ENCODE measurements at places on chromosomes 2 and 18.

DNA sequence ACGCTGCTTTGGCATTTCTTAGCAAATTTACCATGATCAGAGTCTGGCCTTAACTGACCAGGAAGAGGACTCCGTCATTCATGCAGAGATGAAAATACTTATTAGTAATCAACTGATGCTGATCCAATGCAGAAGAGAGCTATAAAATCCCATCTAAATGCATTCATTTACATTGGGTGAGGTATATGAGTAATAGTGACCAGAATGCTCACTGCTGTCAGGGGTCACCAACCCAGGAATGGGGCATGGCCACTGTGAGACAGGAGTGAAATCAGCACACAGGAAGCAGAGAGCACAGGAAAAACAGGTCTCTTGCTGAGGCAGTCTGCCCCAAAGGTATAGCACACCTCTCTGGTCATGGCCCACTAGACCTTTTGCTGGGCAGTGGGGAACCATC, 68.1 kb upstream of the TMEM247 start:
- DNase-seq: no peak

- DNase-seq: no peak
Observed at GRCh38 chr2:140344838-140345237, 1564.6 kb upstream of the NXPH2 start.

DNA sequence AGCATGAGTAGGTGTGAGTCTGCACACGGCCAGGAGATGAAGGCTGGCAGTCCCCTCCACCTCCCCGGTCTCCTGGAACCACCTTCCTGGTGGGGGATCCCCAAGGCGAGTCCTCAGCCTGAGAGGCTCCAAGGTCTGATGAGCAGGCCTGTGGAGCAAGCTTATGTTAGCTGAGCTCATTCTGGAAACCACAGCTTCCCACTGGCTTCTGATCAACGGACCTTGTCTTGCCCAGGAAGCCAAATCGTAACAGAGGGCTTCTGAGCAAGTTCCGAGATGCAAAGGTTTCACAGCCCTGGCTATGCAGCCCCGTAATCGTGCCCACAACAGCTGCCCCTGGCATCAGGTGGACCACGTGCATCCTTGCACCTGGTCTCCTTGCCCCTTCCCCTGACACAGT, 28.8 kb upstream of the GPR55 start:
- DNase-seq: no peak

GRCh38 chr2:99879481-99879880, 262.9 kb downstream of the AFF3 start:
- no peak for DNase-seq

DNA sequence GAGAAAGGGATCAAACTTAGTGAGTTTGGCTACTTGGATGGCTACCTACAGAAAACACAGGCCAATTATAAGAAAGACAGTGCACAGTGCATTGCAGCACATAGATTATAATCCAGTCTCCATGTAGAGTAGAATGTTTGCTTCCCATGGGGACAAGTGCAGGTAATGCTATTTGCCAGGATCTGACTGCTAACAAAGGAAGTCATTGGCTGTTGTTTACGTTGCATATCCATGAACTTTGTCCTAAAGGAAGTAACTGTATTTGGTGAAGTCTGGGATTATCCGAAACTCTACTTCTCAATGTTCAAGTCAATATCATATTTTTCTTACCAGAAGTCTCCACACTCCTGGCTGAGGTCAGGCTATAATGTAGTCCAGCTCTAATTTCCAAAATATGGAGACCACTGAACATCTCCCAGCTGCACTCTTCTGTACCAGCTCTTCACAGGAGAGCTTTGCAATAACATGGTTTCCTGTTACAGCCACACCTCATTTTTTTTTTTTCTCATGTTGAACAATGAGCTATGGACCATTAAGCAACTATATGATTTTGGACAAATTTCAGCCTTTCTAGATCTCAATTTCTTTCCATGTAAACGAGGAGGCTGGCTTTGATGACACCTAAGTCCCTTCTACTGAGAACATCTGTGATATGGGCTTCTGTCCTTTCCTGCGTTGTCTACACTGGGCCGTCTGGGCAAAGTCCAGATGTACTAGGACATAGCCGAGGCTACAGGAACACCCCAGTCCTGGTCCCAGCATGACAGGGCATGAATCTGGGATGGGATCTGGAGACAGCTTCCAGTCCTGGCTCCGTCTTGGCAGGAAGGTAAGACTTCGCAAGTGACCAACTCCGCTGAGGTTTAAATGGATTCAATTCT, 154.8 kb downstream of the LAMA1 start:
- DNase-seq: no peak

GRCh38 chr2:43019025-43019367, 207.4 kb downstream of the ZFP36L2 start:
- no peak for DNase-seq

DNA sequence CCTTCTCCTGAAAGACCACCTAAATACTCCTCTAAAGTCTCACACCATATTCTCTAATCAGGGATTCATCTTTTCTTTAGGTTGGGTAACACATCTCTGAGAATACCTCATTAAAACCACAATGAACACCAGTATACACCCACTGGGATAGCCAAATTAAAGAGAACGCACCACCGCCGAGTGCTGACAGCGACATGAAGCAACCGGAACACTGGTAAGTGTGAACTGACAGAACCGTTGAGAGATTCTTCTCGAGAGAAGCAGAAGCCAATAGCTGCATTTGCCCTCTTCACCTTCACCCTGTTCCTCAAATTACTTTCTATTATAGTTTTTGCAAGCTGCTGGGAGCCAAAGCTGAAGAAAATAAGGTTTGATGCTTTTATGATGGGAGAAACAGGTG, 318.5 kb downstream of the FBXO15 start:
- no peak for DNase-seq

- no peak for DNase-seq
Observed at GRCh38 chr2:239296020-239296932, 104.5 kb downstream of the HDAC4 start.

- DNase-seq: peak; percentile 80
Observed at GRCh38 chr2:84495539-84496146, 20.7 kb upstream of the DNAH6 start.

- DNase-seq: no peak
Observed at GRCh38 chr2:108970369-108970768, 18.7 kb downstream of the EDAR start.

DNA sequence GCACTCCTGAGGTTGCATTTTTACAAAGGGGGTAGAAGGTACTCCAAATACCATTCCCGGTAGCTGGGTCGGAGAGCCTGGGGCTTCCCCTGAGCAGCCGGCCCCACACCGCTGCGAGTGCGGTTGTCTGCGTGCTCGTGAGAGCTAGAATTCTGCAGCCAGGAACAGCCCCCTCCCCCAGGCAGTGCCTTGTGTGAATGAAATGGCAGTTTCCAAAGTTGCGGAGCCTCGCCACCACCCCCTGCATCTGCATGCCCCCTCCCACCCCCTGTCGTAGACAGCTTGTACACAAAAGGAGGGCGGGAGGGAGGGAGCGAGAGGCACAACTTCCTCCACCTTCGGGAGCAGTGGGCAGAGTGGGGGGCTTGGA, 1.1 kb downstream of the MYCN start:
- no peak for DNase-seq

DNA sequence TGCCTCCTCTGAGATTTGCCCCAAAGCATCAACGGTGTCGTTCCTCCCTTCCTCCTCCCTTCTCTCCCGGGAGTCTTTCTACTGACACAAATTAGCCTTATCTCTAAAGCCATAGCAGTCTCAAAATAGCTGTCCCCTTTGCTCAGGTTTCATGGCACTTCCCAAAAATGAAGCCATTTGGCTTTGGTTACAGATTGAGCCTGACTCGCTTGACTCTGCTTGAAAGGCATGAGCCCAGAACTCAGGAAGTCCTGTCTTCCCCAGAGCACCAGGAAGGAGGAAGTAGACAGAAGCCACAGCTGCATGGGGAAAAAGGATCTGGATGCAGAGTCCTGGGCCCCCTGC, 234.4 kb upstream of the RGPD4 start:
- DNase-seq: no peak

- DNase-seq: no peak
Observed at GRCh38 chr2:41621563-41621962, 426.3 kb upstream of the PKDCC start.

DNA sequence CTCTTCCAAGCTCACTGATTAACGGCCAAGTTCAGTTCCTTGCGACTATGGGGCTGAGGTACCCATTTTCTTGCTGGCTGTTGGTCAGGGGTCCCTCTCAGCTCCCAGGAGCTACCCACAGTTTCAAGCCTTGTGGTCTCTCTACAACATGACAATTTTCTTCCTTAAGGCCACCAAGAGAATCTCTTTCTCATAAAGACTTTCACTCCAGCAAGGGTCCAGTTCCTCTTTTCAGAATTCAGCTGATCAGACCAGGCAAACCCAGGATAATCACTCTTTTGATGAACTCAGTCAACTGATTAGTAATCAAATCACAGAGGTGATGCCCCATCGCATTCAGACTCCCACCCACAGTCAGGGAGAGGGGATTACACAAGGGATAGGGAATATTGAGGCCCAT, 129.7 kb downstream of the IRS1 start:
- no peak for DNase-seq

DNA sequence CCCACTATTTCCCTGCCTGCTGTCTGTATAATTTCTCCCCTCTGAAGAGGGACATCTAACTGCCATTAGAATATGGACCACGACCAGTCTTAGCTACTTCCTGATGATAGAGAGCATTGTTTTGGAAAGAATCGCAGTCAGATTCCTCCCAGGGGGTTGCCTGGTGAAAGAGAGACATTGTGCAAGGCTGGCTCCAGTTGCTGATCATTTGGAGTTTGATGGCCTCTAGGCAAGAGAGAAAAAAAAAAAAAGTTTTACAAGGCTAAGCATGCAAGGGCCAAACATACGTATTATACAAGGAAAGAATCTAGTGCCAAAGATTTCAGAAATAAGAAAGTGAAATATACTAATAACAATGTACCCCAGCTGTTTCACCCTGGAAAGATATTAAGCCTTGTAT, 182.2 kb downstream of the CMPK2 start:
- DNase-seq: no peak

DNA sequence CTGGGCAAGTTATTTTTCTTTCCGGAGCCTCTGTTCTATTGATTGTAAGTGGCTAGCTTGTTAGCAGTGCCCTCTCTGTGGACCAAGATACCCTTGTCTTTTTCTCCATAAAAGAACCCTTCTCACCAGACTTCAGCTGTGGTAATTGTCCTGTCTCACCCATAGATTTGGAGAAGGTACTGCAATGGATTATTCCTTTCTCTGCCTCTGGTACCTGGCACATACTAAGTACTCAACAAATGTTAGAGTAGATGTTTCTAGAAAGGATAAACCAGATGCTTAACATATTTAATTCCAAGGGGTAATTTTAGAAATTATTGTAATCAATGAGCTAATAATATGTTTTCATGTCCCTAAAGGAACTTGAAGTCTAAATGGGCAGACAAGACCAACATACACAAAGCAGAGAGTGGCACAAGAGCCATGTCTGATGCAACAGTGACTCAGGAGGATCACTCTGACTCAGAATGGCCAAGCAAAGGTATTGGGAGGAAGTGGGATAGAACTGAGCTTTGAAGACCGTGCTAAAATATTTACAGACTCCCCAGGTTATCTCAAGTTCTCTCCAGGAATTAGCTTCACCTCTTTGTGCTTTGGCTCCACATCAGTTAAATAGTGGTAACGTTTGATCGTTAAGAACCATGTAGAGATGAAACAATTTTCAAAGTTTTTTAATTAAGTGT, 129.7 kb upstream of the OSR1 start:
- DNase-seq: no peak

GRCh38 chr2:46171996-46172546, 125.1 kb upstream of the EPAS1 start:
- no peak for DNase-seq

- no peak for DNase-seq
Observed at GRCh38 chr18:57243624-57244179, 96.8 kb downstream of the BOD1L2 start.

DNA sequence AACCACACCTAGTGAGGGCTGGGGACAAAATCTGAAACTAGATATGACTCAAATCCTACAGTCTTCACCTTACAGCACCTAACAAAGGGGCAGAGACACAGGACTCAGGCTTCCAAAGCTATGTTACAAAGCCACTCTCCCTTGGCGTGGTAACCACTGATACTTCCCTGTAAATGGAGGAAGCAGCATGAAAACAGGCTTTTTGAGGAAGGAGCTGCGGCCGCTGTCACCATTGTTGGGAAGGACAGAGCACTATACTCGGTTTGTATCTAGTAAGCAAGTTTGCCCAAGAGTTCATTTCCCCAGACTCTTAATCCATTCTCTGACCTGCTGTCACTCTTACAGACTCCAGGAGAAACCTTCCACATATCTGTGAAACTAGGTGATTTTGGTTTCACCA, 60.3 kb downstream of the LONRF2 start:
- DNase-seq: no peak

DNA sequence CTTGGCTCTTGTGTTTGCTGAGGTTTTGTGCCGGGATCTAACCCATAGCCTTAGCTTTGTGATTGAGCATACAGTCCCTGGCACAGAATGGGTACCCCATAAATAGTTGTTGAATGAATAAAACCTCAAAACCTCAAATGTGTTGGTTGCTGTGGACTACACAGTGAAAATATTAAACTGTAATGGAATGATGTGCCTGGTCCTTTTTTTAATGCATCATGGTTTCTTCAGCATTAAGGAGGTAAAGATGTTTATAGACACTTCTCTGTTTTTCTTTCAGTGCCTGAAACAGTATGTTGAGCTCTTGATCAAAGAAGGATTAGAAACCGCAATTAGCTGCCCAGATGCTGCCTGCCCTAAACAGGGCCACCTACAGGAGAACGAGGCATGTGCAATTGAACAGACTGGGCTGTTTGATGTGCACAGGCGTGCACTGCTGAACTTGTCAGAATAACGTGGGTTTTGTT, 97.0 kb downstream of the RNF144A start:
- DNase-seq: peak; percentile 47

GRCh38 chr2:231929961-231930592, 3.9 kb upstream of the NPPC start:
- DNase-seq: no peak

DNA sequence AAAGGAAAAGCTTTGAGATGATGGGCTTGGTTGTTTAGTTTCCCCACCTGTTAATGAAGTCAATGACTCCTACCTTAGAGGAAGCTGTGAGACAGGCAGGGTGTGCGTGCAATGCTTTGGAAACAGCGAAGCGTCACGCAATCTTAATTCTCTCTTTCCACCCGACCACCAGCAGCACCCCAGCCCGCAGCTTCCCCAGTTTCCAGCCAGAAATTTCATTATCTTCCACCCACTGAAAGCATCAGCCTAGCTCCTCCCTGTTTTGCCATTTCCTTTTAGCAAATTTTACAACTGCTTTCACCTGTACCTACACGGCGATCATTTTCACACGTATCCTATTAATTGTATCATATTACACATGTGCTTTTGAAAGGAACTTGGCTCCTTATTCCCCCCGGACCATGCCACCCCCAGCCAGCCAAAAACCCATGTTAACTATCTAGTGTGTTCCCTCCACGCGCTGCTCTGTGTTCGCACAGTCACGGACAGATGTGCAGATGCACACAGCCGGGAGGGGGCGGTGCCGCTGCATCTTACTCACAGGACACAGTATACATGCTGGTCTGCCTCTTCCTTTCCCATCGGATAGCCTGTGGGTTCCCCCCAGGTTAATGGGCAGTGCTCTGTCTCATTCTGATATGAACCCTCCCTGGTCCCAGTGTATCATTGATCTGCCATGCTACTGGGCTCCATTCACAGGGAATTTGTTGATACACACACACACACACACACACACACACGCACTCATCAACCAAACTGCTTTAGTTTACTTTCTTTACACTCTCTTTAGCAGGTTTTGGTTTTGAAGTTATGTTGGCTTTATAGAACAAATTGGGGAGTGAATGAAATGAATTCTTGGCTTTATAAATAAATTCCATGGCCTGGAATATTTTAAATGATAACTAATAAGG, 22.4 kb downstream of the CYP27C1 start:
- peak; percentile 46 for DNase-seq
